T-cell (primary cell): ENCODE measurements at places on chromosomes 3 and 15. TPM values are rescaled to one million over a fixed set of nuclear protein-coding genes. Genes with fewer than 3 reads are reported as not detected.

DNA sequence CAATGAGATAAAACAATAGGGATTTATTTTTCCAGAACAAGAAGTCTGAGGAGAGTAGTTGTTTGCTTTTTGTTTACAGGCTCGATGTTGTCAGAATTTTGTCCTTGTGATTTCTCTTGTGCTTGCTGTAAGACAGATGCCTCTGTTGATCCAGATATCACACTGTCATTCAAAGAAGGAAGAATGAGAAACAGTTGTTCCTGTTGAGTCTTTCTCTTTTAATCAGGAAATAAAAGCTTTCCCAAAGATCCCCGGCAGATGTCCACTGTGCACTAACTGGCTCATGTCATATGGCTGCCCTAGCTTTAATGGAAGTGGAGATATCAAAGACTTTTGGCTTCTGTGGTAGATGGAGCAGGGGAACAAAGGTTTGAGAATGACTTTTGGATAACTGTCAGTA lies 6.8 kb downstream of the SERPINI1 start:
- no peaks in the 10 kb centered on the region for H3K27me3 ChIP-seq
- no peak overlapping the region for H3K4me3 ChIP-seq
- H3K36me3 ChIP-seq = no peaks in the 10 kb centered on the region
- H3K4me1 ChIP-seq = no peaks in the 10 kb centered on the region

DNA sequence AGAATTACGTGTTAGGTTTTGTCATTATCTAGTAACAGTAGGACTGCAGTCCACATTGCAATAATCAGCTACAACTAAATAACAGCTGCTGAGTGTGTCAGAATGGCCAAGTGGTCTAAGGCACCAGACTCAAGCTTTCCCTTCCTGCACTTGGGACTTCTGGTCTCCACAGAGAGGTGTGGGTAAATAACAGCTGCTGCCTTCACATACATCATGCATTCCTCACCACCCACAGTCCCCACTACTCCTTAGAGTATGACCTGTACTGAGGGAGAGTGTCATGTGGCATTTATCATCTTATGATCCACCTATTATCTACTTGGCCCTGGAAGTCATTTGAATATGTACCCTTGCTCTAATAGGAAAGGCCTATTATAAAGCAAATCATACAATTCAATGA lies 22.2 kb upstream of the ZMAT3 start:
- no peak overlapping the region for H3K27ac ChIP-seq
- no peak for DNase-seq
- H3K4me1 ChIP-seq = no peaks in the 10 kb centered on the region
- no peaks in the 10 kb centered on the region for H3K27me3 ChIP-seq
- no peak overlapping the region for H3K4me3 ChIP-seq

Gene SLCO2A1
- total RNA-seq = not detected

DNA sequence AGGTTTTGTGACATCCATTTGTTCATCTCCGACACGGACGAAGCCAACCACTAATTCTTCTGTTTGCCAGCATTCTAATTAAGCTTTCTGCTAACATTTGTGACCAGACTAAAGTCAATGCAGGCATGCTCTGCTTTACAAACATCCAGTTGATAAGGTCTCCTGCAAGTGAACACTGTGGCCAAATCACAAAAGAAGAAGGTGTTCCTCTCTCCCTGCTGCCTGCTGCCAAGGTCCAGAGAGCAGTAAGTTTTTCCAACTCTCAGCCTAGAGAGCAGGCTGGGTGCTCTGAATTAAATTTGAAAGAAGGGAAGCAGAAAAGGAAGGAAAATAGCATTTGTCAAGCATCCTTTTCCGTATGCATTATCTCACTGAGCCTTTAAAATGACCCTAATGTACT lies 133.6 kb downstream of the ATP8B4 start:
- H3K4me3 ChIP-seq = no peak overlapping the region
- no peaks in the 10 kb centered on the region for H3K27me3 ChIP-seq
- no peaks in the 10 kb centered on the region for H3K36me3 ChIP-seq
- DNase-seq = no peak
- H3K27ac ChIP-seq = no peak overlapping the region

Gene OR5K2
- total RNA-seq = not detected

- no peak overlapping the region for H3K4me3 ChIP-seq
- H3K4me1 ChIP-seq = peaks cover 6% of the 10 kb centered on the region
Measured at GRCh38 chr15:41411031-41411430, 5.9 kb upstream of the RTF1 start.

Gene CLDN18
- 0.23 TPM for total RNA-seq

Gene MED12L
- total RNA-seq = 0.66 TPM

DNA sequence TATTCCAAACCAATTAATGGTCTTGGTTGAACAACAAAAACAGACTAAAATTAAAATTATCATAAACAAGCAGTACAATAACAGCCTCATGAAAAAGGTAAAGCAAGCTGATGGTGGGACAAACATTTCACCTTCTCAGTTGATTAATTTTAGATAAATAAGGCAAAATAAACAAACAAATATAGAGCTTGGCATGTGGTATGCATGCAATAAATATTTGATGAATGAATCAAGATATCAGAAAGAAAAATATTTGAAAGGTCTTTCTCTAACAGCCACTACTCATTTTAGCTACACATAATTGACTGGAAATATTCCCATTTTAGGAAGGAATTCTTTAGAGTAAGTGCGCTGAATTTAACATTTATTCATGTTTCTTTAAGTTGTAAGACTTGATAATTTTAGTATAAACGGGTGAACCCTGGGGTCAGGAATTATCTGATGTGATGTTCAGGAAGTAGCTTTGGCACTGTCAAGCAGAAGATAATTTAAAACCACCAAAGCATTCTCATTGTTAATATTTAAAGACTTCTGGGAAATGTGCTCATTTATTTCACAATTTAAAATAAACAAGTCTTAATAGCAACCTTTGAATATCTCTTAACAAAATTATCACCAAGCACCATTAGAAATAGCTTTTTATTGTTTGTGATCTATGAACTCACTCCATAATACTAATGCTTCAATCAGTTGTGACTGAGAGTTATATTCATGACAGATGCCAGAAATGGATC lies 372.3 kb upstream of the TGFBR2 start:
- H3K27me3 ChIP-seq = no peaks in the 10 kb centered on the region
- DNase-seq = no peak

- H3K4me1 ChIP-seq = no peaks in the 10 kb centered on the region
- H3K27me3 ChIP-seq = no peaks in the 10 kb centered on the region
- no peak for DNase-seq
- no peak overlapping the region for H3K27ac ChIP-seq
- H3K4me3 ChIP-seq = no peak overlapping the region
Measured at GRCh38 chr15:97504031-97504792, 456.3 kb upstream of the ARRDC4 start.

DNA sequence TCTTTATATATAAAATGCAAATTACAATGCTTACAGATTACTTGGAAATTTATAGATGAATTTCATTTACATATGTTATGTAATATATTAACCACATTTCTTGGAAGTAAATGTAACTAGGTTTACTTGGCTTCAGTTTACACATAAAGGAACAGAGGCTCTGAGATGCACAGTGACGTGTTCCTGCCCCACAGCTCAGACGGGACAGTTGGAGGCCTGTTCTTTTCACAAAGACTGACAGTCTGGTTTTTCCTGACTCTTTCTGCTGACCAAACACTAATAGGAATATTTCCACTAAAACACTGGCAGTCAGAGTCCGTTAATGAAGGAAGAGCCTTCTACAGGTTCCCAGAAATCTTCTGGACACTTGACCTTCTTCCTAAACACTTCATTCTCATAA lies 336.1 kb downstream of the MFSD1 start:
- H3K27me3 ChIP-seq = peaks cover 3% of the 10 kb centered on the region
- H3K4me1 ChIP-seq = no peaks in the 10 kb centered on the region
- H3K36me3 ChIP-seq = no peaks in the 10 kb centered on the region
- no peak for DNase-seq
- no peak overlapping the region for H3K27ac ChIP-seq

GRCh38 chr3:150876611-150877265 lies 28.5 kb downstream of the MINDY4B start:
- H3K27ac ChIP-seq = no peak overlapping the region
- no peak overlapping the region for H3K4me3 ChIP-seq
- H3K4me1 ChIP-seq = no peaks in the 10 kb centered on the region
- no peak for DNase-seq
- H3K36me3 ChIP-seq = no peaks in the 10 kb centered on the region

- no peaks in the 10 kb centered on the region for H3K4me1 ChIP-seq
- H3K36me3 ChIP-seq = no peaks in the 10 kb centered on the region
- H3K27me3 ChIP-seq = no peaks in the 10 kb centered on the region
- no peak overlapping the region for H3K4me3 ChIP-seq
- H3K27ac ChIP-seq = no peak overlapping the region
Measured at GRCh38 chr15:62900071-62900802, 142.3 kb upstream of the TPM1 start.

DNA sequence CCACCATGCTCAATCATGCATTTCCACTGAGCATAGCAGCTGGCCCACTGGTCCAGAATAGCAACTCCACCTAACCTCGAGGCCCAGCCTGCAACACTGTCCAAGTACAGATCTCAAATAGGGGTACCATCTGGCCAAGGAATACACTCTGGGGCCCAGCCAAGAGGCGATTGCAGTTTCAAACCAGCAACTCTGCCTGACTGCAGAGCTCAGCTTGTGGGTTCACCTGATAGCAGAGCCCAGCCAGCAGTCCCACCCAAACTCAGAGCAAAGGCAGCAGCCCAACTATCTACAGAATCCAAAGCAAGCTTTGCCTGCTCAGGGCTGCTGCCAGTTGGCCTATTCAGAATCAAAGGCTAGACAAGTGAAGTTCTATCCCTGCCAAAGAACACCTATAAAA lies 30.5 kb downstream of the POLQ start:
- DNase-seq = no peak
- no peak overlapping the region for H3K4me3 ChIP-seq
- no peaks in the 10 kb centered on the region for H3K27me3 ChIP-seq
- no peaks in the 10 kb centered on the region for H3K36me3 ChIP-seq
- H3K27ac ChIP-seq = no peak overlapping the region
- H3K4me1 ChIP-seq = no peaks in the 10 kb centered on the region

- no peak for DNase-seq
- no peaks in the 10 kb centered on the region for H3K4me1 ChIP-seq
- H3K27ac ChIP-seq = no peak overlapping the region
- H3K36me3 ChIP-seq = no peaks in the 10 kb centered on the region
Measured at GRCh38 chr3:68274286-68274685, 619.9 kb upstream of the SUCLG2 start.

Gene ST8SIA2
- not detected for total RNA-seq

- H3K36me3 ChIP-seq = no peaks in the 10 kb centered on the region
- H3K4me1 ChIP-seq = no peaks in the 10 kb centered on the region
- no peak for DNase-seq
- H3K27me3 ChIP-seq = no peaks in the 10 kb centered on the region
- no peak overlapping the region for H3K27ac ChIP-seq
Measured at GRCh38 chr3:43468133-43468532, 153.7 kb downstream of the ANO10 start.

Gene LTF
- total RNA-seq = 0.16 TPM
